ENCODE measurements at places on chromosomes 7 and 10.

DNA sequence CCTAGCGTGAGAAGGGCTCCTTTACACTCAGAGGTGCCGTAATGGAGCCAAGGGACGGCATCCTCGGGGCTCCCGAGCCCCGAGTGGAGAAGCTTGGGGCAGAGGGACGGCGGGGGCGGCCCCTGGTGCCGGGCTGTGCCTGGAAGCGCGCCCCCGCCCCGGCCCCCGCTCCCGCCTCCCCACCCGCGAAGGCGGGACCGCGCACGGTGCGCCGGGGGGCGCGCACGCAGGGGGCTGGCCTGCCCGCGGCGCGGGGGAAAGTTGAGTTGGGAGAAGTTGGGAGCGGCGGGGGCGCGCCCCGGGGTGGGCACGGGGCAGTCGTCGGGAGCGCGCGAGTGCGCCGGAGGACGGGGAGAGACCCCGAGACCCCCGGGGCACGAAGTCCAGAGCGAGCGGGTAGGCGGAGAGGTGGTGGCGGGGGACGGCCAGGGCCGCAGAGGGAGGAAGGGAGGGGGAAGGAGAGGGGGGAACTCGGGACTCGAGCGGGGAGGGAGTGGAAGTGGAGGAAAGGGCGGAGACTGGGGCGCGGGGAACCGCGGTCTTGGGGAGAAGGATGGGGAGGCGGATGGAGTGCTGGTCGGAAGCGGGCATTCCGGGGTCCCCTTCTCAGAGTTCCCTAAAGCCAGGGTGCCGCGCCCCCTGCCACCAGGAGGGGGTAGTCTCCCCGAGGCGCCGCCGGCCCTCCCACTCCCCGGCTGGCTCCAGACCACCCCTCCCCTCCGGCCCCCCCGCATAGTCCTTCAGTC is at the start of gene SLC4A2:
TSS of gene SLC4A2 (plus strand) at position 223 of the 746 bp plus-strand sequence. CDS start 2,399 bp downstream, outside the sequence.
- DNase-seq: peak; percentile 57

- DNase-seq: no peak
Observed at GRCh38 chr7:107392830-107393229, 77.0 kb upstream of the GPR22 start.

DNA sequence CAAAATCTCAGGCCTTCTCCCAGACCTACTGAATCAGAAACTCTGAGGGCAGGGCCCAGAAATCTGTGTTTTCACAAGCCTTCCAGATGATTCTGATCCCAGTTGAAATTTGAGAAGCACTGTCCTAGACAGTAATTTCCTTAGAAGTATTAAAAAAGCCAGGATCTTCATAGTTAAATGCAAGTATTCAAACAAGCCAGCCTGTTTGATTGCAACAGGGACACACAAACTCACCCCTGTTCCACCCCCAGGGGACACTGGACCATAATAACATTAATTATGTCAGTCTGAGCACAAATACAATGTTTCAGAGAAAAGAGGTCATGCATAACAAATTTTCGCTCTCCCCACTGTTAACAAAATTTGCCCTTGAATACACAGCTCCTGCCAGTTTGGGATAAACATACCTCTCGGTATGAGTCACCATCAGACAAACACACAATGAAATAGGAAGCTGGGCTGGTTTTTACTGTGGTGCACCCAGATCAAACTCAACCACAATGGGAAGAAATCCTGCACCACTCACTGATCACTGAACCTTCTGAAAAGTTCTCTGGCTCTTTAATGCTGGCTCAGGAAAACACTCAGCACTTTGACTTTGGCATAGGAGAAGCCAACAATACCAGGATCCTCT is 34.3 kb downstream of the ABLIM1 start:
- no peak for DNase-seq

GRCh38 chr10:2478656-2479055 is 588.7 kb upstream of the PFKP start:
- DNase-seq: no peak

- no peak for DNase-seq
Observed at GRCh38 chr10:77106676-77107075, 530.9 kb downstream of the KCNMA1 start.

- DNase-seq: no peak
Observed at GRCh38 chr10:1739751-1740150, 2.4 kb upstream of the ADARB2 start.

DNA sequence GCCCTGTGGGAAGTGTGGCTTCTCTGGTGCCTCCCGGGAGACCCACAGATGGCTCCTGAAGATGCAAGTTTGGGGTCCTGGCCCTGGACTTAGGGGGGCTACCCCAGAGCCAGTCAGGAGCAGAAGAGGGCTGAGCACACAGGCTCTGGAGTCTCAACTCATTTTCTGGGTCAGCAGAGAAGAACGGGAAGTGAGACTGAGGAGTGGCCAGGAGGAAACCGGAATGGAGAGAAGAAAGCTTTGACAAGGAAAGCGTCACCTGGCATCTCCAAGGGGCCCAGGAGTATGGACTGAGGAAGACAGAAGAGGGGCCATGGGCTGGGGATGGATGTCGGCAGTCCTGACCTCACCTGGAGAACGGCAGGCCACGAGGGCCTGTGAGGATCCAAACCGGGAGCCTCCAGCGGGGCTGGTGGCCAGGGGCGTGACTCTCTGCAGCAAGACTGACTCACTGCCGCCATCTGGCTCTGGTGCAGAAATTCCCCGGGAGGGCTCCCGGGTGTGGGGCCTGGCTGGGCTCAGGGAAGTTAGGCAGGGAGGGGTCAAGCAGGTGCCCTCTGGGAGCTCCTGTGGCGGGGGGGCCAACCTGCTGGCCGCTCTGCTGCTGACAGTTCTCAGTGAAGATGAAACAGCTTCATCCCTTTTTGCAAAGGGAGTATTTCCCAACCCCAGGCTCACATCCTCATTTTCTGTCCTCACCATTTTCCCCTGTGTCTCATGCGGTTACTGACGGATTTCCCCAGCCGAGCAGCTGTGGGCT is 23.6 kb downstream of the DAGLB start:
- DNase-seq: no peak

GRCh38 chr10:129090618-129091366 is 376.2 kb upstream of the MGMT start:
- no peak for DNase-seq

Data from stimulated activated CD4-positive, alpha-beta T cell treated with anti-CD3 and anti-CD28 coated beads, Interleukin-4, amount 100 ng/mL, for 48 hours (primary cell).